Mesothelial cell of epicardium (in vitro differentiated cells): ENCODE measurements at places on chromosomes 6 and 20. TPM values are rescaled to one million over a fixed set of nuclear protein-coding genes. Genes with fewer than 3 reads are reported as not detected.
A peak's percentile ranks its signal among the peaks of the same experiment; 100 is the strongest.

- no peaks in the 10 kb centered on the region for H3K36me3 ChIP-seq
- no peak for DNase-seq
- H3K4me3 ChIP-seq, result no peak overlapping the region
- H3K27me3 ChIP-seq, result no peaks in the 10 kb centered on the region
- peaks cover 36% of the 10 kb centered on the region for H3K4me1 ChIP-seq
Measured at GRCh38 chr6:113050010-113050858, 703.1 kb downstream of the RFPL4B start.

DNA sequence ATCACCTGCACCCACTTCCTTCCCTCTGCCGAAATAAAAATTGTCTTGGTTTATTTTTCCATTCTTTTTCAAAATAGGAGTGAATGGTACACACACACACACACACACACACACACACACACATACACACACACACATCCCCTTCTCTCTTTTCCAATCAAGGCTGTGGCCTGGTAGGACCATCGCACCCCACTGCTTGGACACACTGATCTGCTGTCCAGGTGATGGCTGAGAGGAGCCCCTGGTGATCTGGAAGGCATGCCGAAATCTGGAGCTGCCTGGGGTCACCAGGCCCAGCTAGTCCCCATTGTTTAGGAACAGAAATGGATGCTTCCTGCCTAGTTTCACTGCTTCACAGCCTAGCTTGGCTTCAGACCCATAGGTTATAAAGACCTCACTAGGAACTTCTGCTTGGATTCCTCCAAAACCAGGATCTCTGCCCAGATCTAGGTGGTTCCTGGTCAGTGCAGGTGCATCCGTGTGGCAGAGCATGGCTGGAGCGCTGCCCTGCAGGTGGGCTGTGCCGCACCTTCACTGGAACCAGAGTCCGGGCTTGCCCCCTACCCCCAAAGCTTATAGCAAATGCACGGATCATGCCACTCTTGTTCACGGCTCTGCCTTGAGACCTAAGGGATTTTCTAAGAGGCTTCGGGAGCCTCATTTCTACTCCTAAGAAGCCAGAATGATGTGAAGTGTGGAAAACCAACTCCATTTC is 42.9 kb upstream of the DACT2 start:
- peaks cover 3% of the 10 kb centered on the region for H3K4me1 ChIP-seq
- no peak overlapping the region for H3K27ac ChIP-seq
- peaks cover 2% of the 10 kb centered on the region for H3K36me3 ChIP-seq
- H3K27me3 ChIP-seq, result no peaks in the 10 kb centered on the region

GRCh38 chr6:134447883-134448387 is 130.0 kb upstream of the SGK1 start:
- no peaks in the 10 kb centered on the region for H3K36me3 ChIP-seq
- no peak overlapping the region for H3K27ac ChIP-seq
- peaks cover 16% of the 10 kb centered on the region for H3K4me1 ChIP-seq
- H3K4me3 ChIP-seq, result no peak overlapping the region
- no peaks in the 10 kb centered on the region for H3K27me3 ChIP-seq

The EDN3 gene
- 17.4 to 19.0 TPM (median 17.6 TPM) in 3 replicates for total RNA-seq

GRCh38 chr20:2799271-2799670 is 1.2 kb downstream of the CPXM1 start:
- peak overlapping the region; percentile 89 for H3K4me3 ChIP-seq
- H3K27ac ChIP-seq, result peak overlapping the region; percentile 84

The SLC13A3 gene
- 18.8 to 19.7 TPM (median 19.3 TPM) in 3 replicates for total RNA-seq

DNA sequence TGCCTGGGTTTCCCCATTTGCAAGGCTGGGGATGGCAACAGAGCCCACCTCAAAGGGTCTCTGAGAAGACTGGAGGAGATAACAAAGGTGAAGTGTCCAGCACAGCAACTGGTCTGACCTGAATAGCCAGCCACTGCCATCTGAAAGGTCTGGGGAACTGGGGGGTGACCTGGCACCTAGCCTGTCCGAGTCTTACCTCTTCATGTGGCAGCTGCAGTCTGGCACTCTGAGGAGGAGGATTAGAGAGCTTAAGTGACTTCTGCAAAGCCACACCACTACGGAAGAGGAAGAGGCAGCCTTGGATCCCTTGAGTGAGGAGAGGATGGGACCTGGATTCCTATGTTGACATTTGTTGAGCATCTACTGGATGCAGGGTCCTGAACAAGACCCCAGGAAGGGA is 22.2 kb downstream of the C20orf203 start:
- no peaks in the 10 kb centered on the region for H3K27me3 ChIP-seq
- H3K27ac ChIP-seq, result no peak overlapping the region
- peaks cover 10% of the 10 kb centered on the region for H3K4me1 ChIP-seq
- no peak overlapping the region for H3K4me3 ChIP-seq
- H3K36me3 ChIP-seq, result peaks cover 8% of the 10 kb centered on the region

- no peak overlapping the region for H3K4me3 ChIP-seq
- DNase-seq, result no peak
- peak overlapping the region; percentile 34 for H3K27ac ChIP-seq
Measured at GRCh38 chr6:136684466-136684865, 107.8 kb downstream of the MAP3K5 start.

GRCh38 chr20:62701161-62702012 is 7.2 kb upstream of the NTSR1 start:
- H3K36me3 ChIP-seq, result no peaks in the 10 kb centered on the region
- peaks cover 21% of the 10 kb centered on the region for H3K4me1 ChIP-seq
- H3K4me3 ChIP-seq, result no peak overlapping the region
- no peak for DNase-seq

The PRR18 gene
- 0.20 to 0.38 TPM (median 0.31 TPM) in 3 replicates for total RNA-seq

DNA sequence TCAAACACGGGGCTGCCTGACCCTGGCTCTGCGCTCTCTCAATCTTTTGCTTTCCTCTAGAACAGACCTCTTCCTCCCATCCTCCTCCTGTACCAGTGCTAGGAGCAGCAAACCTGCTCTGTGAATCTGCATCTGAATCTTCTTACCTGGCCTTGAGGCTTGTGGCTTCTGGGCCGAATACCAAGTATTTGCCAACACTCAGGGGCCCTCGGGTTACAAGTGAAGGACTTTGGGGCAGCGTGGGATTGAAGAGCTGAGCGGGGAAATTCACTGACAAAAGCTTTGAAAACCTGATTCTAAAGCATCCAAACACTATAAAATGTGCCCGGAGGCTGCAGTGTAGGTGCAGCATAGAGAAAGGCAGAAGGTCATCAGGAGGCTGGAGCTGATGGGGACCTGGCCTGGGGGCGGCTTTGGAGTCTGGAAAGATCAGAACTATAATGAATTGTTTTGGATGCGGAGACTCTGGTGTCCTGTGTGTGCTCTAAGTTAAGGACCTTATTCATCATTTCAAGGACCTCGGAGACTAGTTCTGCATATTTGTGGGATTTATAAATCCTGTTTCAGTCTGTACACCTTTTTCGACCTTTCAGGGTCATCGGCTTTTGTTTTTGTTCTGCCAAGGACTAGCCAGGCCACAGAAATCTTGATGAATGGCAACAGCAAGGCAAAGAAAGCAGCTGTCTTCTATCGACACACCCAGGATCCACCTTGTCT is 16.4 kb upstream of the IGF2R start:
- no peaks in the 10 kb centered on the region for H3K36me3 ChIP-seq
- no peaks in the 10 kb centered on the region for H3K27me3 ChIP-seq
- no peak overlapping the region for H3K27ac ChIP-seq
- no peak for DNase-seq
- no peak overlapping the region for H3K4me3 ChIP-seq

The TP53INP2 gene
- total RNA-seq, result 11.8 to 13.1 TPM (median 12.0 TPM) in 3 replicates

DNA sequence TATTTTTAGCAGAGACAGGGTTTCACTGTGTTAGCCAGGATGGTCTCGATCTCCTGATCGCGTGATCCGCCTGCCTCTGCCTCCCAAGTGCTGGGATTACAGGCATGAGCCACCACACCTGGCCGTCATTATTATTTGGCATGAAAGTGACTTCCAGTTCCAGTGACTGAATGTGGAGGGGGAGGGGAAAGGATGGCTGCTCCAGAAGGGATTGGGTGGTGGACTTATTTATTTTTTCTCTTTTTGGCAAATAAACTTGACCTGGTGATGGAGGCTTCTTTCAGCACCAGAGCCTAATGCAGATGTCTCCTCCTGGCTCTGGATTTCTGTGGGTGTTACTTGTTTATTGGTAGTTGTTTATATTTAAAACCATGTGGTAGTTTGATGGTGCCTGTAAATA is 16.9 kb upstream of the SLC22A23 start:
- H3K4me3 ChIP-seq, result no peak overlapping the region
- peaks cover 26% of the 10 kb centered on the region for H3K4me1 ChIP-seq
- no peaks in the 10 kb centered on the region for H3K36me3 ChIP-seq
- DNase-seq, result no peak
- no peaks in the 10 kb centered on the region for H3K27me3 ChIP-seq

The FAM184A gene
- 3.7 to 4.3 TPM (median 4.1 TPM) in 3 replicates for total RNA-seq

GRCh38 chr6:121999456-122000065 is 399.9 kb upstream of the HSF2 start:
- H3K27me3 ChIP-seq, result no peaks in the 10 kb centered on the region
- no peak for DNase-seq
- H3K36me3 ChIP-seq, result no peaks in the 10 kb centered on the region
- peaks cover 16% of the 10 kb centered on the region for H3K4me1 ChIP-seq
- no peak overlapping the region for H3K27ac ChIP-seq

The MAFB gene
- total RNA-seq, result 10.8 to 11.5 TPM (median 11.1 TPM) in 3 replicates

GRCh38 chr6:84282550-84282949 is 55.1 kb upstream of the CEP162 start:
- no peak for DNase-seq
- H3K27me3 ChIP-seq, result peaks cover 6% of the 10 kb centered on the region
- H3K4me1 ChIP-seq, result no peaks in the 10 kb centered on the region
- no peaks in the 10 kb centered on the region for H3K36me3 ChIP-seq
- H3K27ac ChIP-seq, result no peak overlapping the region

- no peaks in the 10 kb centered on the region for H3K4me1 ChIP-seq
- no peak overlapping the region for H3K4me3 ChIP-seq
- peaks cover 7% of the 10 kb centered on the region for H3K36me3 ChIP-seq
Measured at GRCh38 chr20:20683481-20684321, 28.7 kb downstream of the RALGAPA2 start.

DNA sequence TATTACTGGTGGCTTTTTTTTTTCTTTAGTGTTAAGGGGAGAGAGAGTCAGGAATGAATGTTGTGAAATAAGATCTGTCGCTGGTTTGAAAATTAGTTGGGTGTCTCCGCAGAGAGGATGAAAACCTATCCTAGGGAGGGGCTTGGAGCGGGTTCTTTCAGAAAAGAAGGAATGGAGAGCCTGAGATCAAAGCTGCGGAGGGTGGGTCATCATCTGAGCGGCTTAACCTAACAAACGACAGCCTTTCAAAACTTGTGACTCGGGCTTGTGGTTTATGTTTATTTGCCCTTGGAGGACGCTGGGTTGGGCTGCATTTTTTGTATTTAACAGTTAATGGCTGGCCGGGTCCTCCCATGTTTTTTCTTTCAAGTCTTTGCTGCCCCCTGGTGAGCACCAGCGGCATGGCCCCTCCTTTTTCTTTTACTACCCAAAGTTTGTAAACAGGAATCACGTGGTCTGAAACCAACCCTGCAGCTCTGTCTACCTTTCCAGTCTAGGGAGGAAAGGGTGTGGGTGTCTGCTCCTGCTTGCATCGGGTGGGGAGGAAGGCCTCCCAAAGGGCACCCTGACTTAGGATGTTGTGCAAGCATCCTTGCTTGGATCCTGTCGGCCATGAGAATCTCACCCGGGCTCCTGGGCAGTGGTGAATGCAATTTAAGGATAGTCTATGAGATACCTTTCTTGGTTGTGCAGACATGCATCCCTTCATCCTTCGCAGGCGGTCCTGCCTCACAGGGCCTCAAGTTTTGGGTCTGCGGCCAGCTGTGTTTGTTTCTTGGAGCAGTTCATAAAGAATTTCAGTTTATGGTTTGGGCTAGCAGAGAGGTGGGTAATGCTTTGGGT is 2.2 kb downstream of the PIM1 start:
- peaks cover 20% of the 10 kb centered on the region for H3K36me3 ChIP-seq
- no peaks in the 10 kb centered on the region for H3K27me3 ChIP-seq
- H3K4me3 ChIP-seq, result peak overlapping the region; percentile 73
- H3K4me1 ChIP-seq, result peaks cover 36% of the 10 kb centered on the region
- DNase-seq, result peak; percentile 63
